LoVo (cell line): ENCODE measurements at places on chromosomes 7 and 10.
A peak's percentile ranks its signal among the peaks of the same experiment; 100 is the strongest.

DNA sequence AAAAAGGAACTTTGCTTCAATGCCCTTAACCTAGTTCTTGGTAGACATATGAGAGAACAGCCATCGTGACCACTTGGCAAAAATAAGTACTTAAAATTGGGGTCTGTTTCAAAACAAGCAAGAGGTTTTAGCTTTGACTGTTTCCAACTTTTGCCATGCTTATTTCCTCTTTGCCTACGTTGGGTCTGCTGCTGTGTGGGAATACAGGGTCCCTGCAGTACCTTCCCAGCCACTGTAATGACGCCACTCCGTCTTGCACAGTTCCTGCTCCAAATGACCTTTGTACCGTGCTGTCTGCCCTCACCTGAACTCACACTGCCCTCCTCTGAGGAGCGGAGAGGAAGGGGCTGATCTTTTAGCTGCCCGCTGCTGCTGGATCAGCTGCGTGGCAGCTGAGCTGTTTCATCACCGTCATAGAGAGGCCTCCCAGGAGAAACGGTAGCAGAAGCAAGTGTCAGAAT, 133.1 kb downstream of the MAPK8 start:
- DNase-seq = no peak

- no peak for DNase-seq
Measured at GRCh38 chr7:90701021-90701420, 104.9 kb downstream of the CDK14 start.

DNA sequence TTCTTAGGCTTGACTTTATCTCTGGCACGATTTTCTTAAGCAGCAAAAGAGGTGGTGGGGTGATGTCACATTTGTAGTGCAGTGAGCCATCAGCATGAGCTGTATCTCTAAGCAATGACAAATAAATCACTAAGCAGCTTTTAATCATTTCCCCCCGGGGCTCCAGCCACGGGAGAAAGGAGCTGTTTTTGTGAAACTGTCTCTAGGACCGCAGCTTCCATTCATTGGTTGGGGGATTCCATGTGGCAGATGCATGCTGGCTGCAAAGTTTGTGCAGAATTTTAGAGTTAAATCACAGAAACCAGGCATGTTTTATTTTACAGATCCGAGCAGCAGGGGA, 464 bp downstream of the KIAA1217 start:
- no peak for DNase-seq

DNA sequence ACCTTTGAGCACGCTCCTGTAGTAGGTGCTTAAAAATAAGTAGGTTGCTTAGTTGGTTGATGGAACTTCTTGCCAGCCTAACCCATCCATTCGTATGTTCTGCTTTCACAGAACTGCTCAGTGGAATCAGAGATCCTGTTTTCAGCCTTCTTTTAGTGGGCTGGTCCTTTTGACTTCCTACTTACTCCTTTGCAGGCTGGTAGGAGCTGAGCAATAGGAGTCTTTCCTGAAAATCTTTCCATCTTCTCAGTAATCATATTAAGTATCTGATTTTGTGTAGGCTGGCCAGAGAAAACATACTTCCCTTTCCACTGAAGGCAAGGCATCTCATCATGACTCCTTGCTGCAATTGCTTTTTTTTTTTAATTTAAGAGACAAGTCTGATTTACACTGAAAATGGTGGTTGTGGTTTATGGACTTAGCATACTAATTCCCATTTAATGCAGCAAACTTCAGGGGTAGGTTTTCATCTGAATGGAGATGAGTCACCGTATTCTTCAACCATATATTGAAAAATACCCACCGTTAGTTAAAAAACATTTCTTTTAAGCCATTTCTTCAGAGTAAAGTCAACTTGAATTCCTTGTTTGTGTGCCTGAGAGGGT, 208.0 kb downstream of the ZNF365 start:
- DNase-seq = no peak

DNA sequence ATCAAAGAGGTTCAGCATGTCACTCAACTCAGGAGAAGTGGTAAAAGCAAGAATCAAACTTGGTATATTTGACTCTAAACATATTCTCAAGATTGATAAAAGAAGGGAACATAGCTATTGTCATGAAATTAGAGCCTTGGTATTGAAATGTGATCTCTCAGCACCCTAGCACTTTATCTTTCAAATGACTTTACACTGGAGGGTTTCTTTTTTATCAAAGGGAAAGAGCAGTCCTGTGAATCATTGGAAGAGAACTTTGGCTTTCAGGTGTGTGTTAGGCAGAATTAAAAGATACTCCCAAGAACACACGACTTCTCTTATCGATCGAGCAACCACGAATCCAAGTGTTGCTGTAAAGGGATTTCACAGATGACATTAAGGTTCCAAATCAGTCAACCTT, 54.4 kb downstream of the PTN start:
- no peak for DNase-seq

DNA sequence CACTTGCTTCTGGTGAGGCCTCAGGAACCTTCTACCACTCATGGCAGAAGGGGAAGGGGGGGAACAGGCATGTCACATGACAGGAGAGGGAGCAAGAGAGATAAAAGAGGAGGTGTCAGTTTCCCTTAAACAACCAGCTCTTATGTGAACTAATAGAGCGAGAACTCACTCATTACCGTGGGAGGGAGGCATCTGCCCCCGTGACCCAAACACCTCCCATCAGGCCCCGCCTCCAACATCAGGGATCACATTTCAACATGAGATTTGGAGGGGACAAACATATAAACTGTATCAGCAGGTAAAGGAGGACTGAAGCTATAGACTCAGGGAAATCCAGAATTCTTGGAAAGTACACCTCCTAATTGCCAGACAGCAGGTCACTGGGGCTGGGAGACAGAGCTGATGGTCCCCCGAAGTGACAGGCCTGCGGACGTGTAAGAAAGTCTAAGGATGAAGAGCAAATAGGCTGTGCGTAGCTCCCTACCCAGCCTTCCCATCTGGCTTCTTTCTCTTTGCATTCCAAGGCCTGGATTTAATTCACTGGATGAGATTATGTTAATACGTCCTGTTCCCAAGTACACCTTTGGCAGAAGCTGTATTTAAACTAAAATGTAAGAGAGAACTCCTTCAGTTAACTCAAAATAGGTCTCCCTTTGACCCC, 186.7 kb upstream of the LYZL2 start:
- DNase-seq = no peak

- DNase-seq = no peak
Measured at GRCh38 chr7:37820708-37821468, 27.5 kb upstream of the NME8 start.

DNA sequence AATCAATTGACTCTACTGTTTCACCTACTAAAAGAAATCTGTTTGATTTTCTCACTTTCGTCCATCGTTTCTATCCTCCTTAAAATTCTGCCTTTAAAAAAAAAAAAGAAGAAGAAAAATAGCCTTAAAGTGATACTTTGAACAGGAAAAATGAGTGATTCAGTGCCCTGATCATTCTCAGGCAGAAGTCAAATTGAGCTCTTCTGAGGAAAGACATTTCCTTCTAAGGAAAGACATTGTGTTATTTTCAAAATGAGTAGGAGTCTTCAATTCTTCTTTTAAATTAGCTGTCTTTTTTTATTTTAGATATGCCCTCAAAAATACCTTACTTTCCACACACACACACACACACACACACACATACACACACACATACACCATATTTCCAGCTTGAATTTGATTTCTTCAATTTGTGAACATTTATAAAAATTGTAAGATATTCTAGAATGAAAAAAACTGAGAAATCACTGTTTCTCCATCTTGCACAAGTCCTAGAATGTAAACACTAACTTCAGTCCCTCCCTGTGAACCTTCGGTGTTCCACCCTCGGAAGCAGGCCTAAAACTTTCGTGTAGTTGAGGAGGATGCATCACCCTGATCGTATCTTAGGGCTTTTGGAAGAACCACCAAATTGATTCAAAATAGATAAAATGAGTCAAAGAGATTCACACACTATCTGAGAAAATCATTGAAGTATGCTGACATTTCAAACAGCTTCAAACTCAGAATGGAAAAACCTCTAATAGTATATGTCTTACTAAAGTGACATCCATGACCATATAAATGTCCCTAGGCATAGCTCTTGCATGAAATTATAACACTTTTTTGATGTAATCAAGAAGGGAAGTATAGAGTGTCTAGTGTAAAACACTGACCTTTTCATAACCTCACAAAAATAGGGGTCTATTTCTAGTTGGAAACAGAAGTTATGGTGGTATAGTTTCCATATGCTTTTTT, 270.8 kb downstream of the GATA3 start:
- DNase-seq = no peak

DNA sequence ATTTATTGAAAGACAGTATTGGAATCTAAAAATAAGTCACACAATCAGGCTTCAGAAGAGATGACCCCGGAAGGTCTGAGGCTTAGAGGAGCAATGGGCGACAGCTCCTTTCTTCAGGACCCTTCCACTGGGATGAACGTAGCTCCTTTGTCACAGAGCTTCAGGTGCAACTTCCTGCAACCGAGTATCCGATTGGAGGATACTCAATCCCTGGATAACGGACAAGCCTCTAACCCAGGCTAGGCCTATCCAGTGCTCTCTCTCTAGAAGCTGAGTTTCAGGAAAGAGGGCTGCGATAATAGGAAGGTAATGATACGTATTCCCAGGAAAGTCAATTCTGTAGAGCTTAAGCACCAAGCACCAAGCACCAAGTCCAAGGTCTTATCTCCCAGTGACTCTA, 349.4 kb upstream of the NPSR1 start:
- DNase-seq = no peak

- no peak for DNase-seq
Measured at GRCh38 chr10:29977171-29977570, 82.2 kb downstream of the JCAD start.

DNA sequence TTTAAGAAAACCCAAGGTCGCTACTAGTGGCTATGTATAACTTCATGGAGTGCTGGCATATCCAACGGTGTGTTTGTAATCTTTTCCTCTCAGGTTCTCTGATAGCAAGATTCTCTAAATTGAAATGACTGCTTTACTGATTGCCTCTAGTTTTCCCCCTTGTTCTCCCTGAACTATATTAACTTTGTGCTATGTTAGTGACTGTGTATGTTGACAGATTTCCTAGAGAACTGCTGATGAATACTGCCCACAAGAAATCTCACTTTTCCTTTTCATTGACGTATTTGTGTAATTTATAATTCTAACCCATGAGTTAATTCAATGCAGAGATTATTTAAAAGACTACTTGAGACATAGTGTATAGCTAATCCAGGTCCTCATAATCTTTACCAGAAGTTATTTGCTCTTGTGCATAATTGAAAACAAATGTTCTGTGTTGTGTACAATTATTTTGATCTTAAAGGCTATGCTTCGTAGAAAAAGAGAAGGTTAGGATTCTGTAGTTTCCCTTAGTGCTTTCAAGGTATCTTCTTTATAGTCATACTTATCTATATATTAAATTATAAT, 70.6 kb upstream of the GLCCI1 start:
- DNase-seq = no peak

DNA sequence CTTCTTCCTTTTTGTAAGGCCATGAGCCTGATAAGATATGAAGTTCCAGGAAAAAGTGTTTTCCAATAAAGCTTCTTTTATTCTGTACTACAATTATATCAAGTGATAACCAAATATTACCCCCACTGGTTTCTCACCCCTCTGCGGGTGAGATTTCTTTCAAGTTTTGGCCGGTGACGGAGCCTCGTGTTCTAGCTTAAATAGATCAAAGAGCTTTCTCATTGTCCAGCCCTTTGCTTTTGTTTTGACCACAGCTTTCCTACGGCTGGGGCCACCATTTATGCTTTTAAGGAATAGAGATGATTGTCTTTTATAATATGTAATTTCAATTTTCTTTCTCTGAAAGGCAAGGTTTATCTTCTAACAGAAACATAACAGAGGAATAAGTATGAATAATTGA, 196.7 kb upstream of the MTPN start:
- no peak for DNase-seq

- DNase-seq = peak; percentile 61
Measured at GRCh38 chr10:112741830-112742402, 208.1 kb upstream of the TCF7L2 start.

- no peak for DNase-seq
Measured at GRCh38 chr10:36817898-36818297, 307.5 kb upstream of the ANKRD30A start.

GRCh38 chr10:35933940-35934641, 292.0 kb upstream of the FZD8 start:
- DNase-seq = no peak

DNA sequence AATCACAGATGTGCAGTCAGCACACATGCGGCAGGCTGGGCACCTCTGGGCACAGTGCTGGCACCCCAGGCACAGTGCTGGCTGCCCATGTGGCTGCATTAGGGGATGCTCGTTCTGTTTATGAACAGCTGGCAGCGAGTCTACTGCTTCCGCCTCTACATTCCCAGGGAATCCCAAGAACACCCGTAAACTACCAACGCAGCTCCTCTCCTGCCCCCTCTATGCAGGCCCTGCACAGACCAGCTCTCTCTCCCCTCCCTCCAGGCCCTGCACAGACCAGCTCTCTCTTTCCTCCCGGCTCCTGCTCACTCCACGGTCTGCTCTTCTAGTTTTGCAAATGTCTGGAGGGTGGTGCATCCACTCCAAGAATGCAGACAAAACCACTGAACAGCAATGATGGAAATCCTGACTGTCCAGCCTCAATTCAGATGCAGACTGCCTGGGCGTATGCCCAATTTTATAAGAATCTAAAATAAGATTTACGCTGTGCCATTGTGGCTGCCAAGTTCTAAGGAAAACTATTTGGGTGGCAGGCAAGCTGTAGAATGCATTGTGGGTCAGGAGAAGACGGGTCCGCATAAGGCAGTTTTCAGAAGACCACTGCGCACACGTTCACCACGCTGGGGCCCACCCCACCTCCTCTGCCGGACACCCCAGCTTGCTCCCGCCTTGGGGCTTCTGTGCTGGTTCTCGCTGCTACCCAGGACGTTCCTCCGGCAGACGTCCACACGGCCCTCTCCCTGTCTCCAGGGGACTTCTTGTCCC, 234.6 kb downstream of the ZMYND11 start:
- DNase-seq = no peak

- peak; percentile 90 for DNase-seq
Measured at GRCh38 chr10:4344492-4344994, 481.5 kb upstream of the AKR1E2 start.

DNA sequence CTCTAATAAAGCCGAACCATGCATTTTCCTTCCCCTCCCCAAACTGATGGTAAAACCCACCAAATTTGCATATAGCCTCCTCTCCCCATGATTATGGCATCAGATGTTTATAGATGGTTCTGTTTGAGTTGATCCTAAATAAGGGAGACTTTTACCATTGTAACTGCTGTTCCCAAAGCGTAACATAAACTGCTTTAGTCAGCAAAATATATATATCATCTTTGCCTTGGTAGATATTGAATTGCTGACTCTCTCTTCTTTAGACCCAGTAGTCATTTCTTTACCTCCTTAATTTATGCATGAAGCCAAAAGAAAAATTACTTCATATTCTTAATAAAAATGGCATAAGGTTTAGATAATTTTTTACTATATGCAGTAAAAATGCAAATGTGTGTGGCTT, 86.2 kb upstream of the LRGUK start:
- DNase-seq = no peak

GRCh38 chr7:1181640-1182039, 21.6 kb upstream of the ZFAND2A start:
- DNase-seq = no peak

GRCh38 chr10:63396133-63396761, 69.5 kb downstream of the JMJD1C start:
- DNase-seq = no peak

- DNase-seq = no peak
Measured at GRCh38 chr10:87700031-87700796, 40.5 kb downstream of the PAPSS2 start.
